ENCODE measurements at places on chromosomes 6 and 20. TPM values are rescaled to one million over a fixed set of nuclear protein-coding genes. Genes with fewer than 3 reads are reported as not detected.

DNA sequence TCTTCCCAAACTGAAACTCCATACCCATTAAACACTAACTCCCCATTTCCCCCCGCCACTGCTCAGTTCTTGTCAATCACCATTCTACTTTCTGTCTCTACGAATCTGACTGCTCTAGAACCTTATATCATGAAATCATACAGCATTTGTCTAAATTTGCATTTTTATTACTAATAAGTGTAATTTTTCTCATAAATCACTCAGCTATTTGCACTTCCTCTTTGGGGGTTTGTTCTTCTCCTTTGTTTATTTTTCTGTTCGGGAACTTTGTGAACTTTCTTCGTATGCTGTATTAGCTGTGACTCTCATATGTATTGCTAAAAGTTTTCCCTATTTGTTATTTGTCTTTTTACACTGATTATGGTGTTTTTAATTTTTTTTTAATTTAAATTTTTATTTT is 152.2 kb downstream of the SLC16A10 start:
- H3K27ac ChIP-seq = no peak overlapping the region
- H3K36me3 ChIP-seq = no peaks in the 10 kb centered on the region
- no peak overlapping the region for H3K4me3 ChIP-seq
- no peaks in the 10 kb centered on the region for H3K27me3 ChIP-seq

DNA sequence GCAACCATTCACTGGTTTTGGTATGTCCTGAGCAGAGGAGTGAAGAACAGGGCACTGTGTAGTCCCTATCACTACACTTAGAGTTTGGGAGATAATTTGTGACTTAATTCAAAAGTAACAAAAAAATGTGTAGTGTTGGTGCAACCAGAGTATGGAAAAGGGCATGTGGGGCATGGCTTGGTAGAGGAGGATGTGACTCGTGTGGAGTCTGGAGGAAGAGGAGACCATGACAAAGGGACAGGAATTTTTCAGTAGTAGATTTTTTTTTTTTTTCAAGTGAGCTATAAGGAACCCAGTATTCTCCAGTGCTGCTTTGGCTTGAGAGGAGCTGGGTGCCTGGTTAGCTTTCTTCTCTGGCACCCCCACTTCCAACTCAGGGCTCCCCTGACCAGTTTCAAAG is 5.1 kb downstream of the MTRES1 start:
- no peak for DNase-seq
- peaks cover 4% of the 10 kb centered on the region for H3K36me3 ChIP-seq
- no peak overlapping the region for H3K27ac ChIP-seq
- H3K27me3 ChIP-seq = no peaks in the 10 kb centered on the region
- no peak overlapping the region for H3K4me3 ChIP-seq

- no peak overlapping the region for H3K27ac ChIP-seq
- H3K36me3 ChIP-seq = no peaks in the 10 kb centered on the region
- H3K27me3 ChIP-seq = no peaks in the 10 kb centered on the region
- H3K4me1 ChIP-seq = no peaks in the 10 kb centered on the region
Measured at GRCh38 chr20:61424628-61425420, 172.8 kb downstream of the CDH4 start.

GRCh38 chr6:39228992-39229767 is at the start of gene KCNK5:
Gene KCNK5, minus strand, starts transcription at chr6:39229475. Its CDS starts 364 bp downstream, at chr6:39229111.
- peak; percentile 57 for DNase-seq
- H3K36me3 ChIP-seq = no peaks in the 10 kb centered on the region
- peaks cover 41% of the 10 kb centered on the region for H3K27me3 ChIP-seq
- peaks cover 15% of the 10 kb centered on the region for H3K4me1 ChIP-seq

DNA sequence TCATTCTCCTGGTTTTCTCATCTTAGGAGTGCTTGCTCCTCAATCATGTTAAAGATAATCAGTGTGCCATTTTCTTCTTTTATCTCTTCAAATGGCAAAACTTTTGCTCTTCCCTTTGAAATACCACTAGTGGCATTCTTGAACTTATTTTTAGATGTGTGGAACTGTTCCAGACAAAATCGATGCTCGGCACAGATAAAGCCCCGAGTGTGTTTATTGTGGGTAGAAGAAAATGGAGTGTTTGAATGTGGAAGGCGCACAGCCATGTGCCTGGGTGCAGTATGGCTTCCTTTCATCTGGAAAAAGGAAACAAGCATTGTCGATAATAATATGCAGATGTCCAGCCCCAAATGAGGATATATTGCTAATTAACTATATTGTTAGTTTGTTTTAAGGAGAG is 42.4 kb downstream of the ISM1 start:
- no peak overlapping the region for H3K27ac ChIP-seq
- no peak overlapping the region for H3K4me3 ChIP-seq
- H3K27me3 ChIP-seq = no peaks in the 10 kb centered on the region

DNA sequence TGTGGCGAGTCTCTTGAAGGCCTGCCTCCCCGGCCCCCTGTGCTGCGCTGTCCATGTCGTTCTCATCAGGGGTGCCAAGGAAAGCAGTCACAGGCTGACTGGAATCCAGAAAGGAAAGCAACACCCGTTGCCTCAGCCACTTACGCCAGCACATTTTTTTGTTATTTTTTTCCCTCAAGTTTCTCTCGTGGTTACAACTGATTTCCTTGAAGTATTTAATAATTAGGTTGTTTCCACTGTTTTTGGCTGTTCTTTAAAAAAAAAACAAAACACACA is 17.9 kb upstream of the SLC22A1 start:
- H3K27ac ChIP-seq = no peak overlapping the region
- no peak for DNase-seq
- no peak overlapping the region for H3K4me3 ChIP-seq
- peaks cover 4% of the 10 kb centered on the region for H3K36me3 ChIP-seq
- no peaks in the 10 kb centered on the region for H3K4me1 ChIP-seq

DNA sequence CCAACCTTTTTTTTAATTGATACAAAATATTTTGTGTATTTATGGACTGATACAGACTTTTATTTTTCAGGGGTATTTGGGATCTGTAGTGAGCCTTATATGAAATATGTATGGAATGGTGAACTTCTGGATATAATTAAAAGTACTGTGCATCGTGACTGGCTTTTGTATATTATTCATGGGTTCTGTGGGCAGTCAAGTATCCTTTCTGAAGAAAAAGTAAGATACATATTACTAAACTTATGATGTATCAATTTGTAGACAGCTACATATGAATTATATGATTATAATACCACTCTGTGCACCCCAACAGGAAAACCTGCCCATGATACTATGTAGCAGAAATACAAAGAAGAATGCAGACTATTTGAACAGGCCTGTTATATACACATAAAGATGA is 47.2 kb downstream of the FIG4 start:
- no peaks in the 10 kb centered on the region for H3K27me3 ChIP-seq
- H3K4me3 ChIP-seq = no peak overlapping the region
- no peak for DNase-seq
- H3K27ac ChIP-seq = no peak overlapping the region

- no peaks in the 10 kb centered on the region for H3K36me3 ChIP-seq
- DNase-seq = peak; percentile 60
- no peak overlapping the region for H3K4me3 ChIP-seq
- H3K27ac ChIP-seq = no peak overlapping the region
- peaks cover 7% of the 10 kb centered on the region for H3K27me3 ChIP-seq
- H3K4me1 ChIP-seq = peaks cover 14% of the 10 kb centered on the region
Measured at GRCh38 chr6:33147807-33148666, 44.2 kb downstream of the COL11A2 start.

GRCh38 chr6:170106906-170107525 is 183.9 kb downstream of the DLL1 start:
- no peak overlapping the region for H3K27ac ChIP-seq
- H3K4me1 ChIP-seq = no peaks in the 10 kb centered on the region
- peaks cover 4% of the 10 kb centered on the region for H3K27me3 ChIP-seq
- no peak overlapping the region for H3K4me3 ChIP-seq
- DNase-seq = no peak
- no peaks in the 10 kb centered on the region for H3K36me3 ChIP-seq

GRCh38 chr20:63531686-63532448 is 5.3 kb downstream of the PTK6 start:
- DNase-seq = peak; percentile 17
- H3K4me1 ChIP-seq = peaks cover 3% of the 10 kb centered on the region
- no peaks in the 10 kb centered on the region for H3K36me3 ChIP-seq
- no peak overlapping the region for H3K27ac ChIP-seq
- H3K27me3 ChIP-seq = no peaks in the 10 kb centered on the region
- no peak overlapping the region for H3K4me3 ChIP-seq

DNA sequence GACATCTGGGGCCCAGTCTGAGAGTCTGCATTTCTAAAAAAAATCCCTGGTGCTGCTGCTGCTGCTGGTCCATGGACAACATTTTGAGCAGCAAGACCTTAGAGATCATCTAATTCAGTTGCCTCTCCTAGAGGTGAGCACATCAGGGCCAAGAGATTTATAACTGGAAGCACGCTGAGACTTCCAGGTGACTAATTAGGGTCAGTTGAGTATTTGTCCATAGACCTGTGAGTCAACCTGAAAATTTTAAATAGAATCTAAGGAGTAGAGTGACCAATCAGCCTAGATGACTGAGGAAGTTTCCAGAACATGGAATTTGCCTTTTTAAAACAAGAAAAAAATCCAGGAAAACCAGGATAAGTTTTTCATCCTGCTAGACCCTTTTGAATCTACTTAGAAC is 221.4 kb downstream of the PKHD1 start:
- no peak overlapping the region for H3K4me3 ChIP-seq
- H3K27me3 ChIP-seq = no peaks in the 10 kb centered on the region
- no peaks in the 10 kb centered on the region for H3K4me1 ChIP-seq
- DNase-seq = no peak
- no peak overlapping the region for H3K27ac ChIP-seq
- H3K36me3 ChIP-seq = no peaks in the 10 kb centered on the region

- no peak overlapping the region for H3K27ac ChIP-seq
- H3K36me3 ChIP-seq = no peaks in the 10 kb centered on the region
- no peak overlapping the region for H3K4me3 ChIP-seq
- no peak for DNase-seq
- H3K4me1 ChIP-seq = no peaks in the 10 kb centered on the region
- H3K27me3 ChIP-seq = no peaks in the 10 kb centered on the region
Measured at GRCh38 chr6:112651239-112651638, 304.1 kb downstream of the RFPL4B start.

GRCh38 chr6:163836876-163837690 is 422.6 kb downstream of the QKI start:
- H3K4me3 ChIP-seq = no peak overlapping the region
- peaks cover 8% of the 10 kb centered on the region for H3K27me3 ChIP-seq
- peaks cover 9% of the 10 kb centered on the region for H3K4me1 ChIP-seq
- no peaks in the 10 kb centered on the region for H3K36me3 ChIP-seq
- no peak for DNase-seq
- no peak overlapping the region for H3K27ac ChIP-seq

DNA sequence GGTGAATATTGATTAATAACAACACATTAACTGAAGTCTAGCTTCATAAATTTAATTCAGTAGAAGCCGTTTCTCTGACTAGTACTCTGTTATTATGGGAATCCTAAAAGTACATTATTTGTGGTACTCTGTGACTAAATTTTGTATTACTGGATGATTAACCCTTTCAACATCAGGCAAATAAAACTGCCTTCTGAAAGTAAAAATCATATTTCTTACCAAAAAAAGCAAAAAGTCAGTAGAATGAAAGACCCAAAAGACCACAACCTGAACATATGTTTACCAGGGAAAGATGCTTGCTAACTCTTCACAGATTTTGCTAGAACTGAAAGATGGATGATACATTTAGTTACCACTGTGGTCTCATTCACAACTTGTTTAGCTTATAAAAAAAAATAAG is 73.2 kb downstream of the AHI1 start:
- no peaks in the 10 kb centered on the region for H3K36me3 ChIP-seq
- no peak for DNase-seq
- H3K4me3 ChIP-seq = no peak overlapping the region
- no peak overlapping the region for H3K27ac ChIP-seq
- H3K27me3 ChIP-seq = no peaks in the 10 kb centered on the region
- H3K4me1 ChIP-seq = no peaks in the 10 kb centered on the region

- H3K27ac ChIP-seq = no peak overlapping the region
- H3K4me3 ChIP-seq = no peak overlapping the region
- no peaks in the 10 kb centered on the region for H3K4me1 ChIP-seq
- H3K36me3 ChIP-seq = no peaks in the 10 kb centered on the region
Measured at GRCh38 chr6:93035756-93036155, 383.6 kb downstream of the EPHA7 start.

DNA sequence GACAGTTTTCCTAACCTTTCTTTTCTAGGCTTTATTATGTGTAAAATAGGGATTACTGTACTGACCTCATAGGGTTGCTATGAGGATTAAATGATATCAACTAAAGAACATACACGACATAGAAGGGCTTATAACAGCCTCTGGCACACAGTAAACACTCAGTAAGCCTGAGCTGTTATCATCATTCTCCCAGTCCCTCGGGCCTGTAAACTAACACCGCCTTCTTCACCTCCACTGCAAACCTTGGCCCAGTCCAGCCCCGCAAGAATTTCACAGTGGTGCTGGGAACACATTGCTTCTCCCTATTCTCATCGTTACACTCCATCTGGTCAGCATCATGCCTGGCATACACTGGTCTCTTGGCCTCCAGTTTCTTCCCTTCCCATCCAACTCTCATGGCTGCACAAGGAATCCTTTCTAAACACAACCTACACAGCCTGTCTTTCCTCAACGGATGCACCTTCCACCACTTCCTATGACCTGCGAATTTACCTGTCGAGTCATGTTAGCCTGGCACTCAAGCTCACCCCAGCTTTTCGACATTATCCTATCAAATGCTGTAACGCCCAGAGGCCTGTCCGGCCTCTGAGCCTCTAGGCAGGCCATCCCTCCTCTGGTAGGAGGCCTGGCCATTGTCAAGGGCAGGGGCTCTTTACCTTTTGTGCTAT is 92.1 kb downstream of the FYN start:
- H3K4me3 ChIP-seq = no peak overlapping the region
- no peak overlapping the region for H3K27ac ChIP-seq
- no peak for DNase-seq
- H3K4me1 ChIP-seq = no peaks in the 10 kb centered on the region
- H3K36me3 ChIP-seq = peaks cover 4% of the 10 kb centered on the region

DNA sequence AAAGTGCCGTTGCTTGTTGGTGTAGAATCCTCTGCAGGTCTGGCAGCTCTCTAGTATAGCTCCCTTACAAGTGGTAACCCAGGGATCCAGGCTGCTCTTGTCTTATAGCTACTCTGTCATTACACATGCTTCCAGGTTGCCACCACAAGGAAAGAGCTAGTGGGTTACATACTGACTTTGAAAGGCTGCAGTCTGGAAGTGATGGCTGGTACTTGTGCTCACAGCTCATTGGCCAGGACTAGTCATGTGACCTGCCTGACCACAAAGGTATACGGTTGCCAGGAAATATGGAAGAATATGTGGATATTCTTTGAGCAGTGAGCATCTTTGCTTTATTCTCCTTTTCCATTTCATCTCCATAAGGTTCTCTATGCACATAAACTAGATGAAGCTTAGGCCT is 46.0 kb downstream of the RREB1 start:
- no peak overlapping the region for H3K4me3 ChIP-seq
- peak overlapping the region; percentile 90 for H3K27ac ChIP-seq
- H3K27me3 ChIP-seq = no peaks in the 10 kb centered on the region
- no peak for DNase-seq
- H3K4me1 ChIP-seq = peaks cover 46% of the 10 kb centered on the region
- H3K36me3 ChIP-seq = no peaks in the 10 kb centered on the region

Gene TREM1
- not detected for total RNA-seq

Gene KCNK17
- not detected for total RNA-seq

Gene CCR6
- 30.9 TPM for total RNA-seq

Gene RREB1
- 62.5 TPM for total RNA-seq

Gene TMEM151B
- total RNA-seq = not detected

Gene LY86
- 68.7 TPM for total RNA-seq

Gene ARG1
- total RNA-seq = not detected

Gene NAA20
- total RNA-seq = 27.1 TPM

Gene FAM209B
- 1.9 TPM for total RNA-seq

Gene CYP24A1
- not detected for total RNA-seq
